Astrocyte (in vitro differentiated cells and primary cell): ENCODE measurements at places on chromosomes 6 and 20. TPM values are rescaled to one million over a fixed set of nuclear protein-coding genes. Genes with fewer than 3 reads are reported as not detected.

Gene ANKEF1
- total RNA-seq: 2.6 and 3.4 TPM in 2 replicates

Gene SAMD5
- total RNA-seq: 0.36 and 0.93 TPM in 2 replicates

Gene NNAT
- total RNA-seq: 3.1 and 3.6 TPM in 2 replicates

Gene PRR18
- 0.14 TPM in 1 of 2 replicates, not detected in the other for total RNA-seq

DNA sequence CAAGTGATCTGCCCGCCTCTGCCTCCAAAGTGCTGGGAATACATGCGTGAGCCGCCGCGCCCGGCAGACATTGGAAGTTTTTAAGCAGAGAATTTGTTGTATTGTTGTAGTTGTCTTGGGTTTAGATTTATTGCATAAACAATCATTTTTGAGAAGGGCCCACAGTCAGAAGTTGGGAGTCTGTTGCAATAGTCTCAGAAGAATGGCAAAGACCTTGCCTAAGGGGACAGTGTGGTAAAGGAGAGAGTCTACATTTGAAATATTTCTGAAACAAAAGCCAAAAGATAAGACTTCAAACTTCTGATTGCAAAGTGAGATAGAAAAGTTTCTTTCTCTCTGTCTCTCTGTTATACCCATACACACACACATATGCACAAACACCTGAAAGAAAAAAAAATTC is 22.5 kb downstream of the HFE start:
- DNase-seq: no peak
